Hematopoietic multipotent progenitor cell treated with erythropoietin and hydrocortisone succinate and interleukin-3 and kit ligand, for 8 days (in vitro differentiated cells): ENCODE measurements at places on chromosomes 11 and 22.

GRCh38 chr22:27752771-27753170 is 48.8 kb downstream of the MN1 start:
- no peak for DNase-seq

- no peak for DNase-seq
Measured at GRCh38 chr11:94169516-94169915, 40.9 kb downstream of the PANX1 start.

DNA sequence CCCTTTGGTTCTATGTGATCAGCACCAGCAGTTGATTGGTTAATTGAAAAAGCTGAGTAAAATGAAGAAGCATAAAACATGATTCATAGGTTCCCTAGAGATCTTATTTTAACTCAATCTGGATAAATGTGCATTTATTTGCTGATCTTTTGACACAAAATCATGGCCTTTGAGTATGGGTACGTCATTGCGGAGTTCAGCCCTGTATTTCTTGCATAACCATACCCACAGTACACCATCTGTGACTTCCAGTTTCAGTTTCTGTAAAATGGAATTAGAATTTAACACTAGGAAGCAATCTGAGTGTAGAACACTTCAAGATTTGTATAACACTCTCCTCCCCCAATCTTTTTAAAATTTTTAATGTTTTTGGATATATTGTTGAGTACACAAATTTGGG is 358.2 kb downstream of the DDX10 start:
- no peak for DNase-seq

DNA sequence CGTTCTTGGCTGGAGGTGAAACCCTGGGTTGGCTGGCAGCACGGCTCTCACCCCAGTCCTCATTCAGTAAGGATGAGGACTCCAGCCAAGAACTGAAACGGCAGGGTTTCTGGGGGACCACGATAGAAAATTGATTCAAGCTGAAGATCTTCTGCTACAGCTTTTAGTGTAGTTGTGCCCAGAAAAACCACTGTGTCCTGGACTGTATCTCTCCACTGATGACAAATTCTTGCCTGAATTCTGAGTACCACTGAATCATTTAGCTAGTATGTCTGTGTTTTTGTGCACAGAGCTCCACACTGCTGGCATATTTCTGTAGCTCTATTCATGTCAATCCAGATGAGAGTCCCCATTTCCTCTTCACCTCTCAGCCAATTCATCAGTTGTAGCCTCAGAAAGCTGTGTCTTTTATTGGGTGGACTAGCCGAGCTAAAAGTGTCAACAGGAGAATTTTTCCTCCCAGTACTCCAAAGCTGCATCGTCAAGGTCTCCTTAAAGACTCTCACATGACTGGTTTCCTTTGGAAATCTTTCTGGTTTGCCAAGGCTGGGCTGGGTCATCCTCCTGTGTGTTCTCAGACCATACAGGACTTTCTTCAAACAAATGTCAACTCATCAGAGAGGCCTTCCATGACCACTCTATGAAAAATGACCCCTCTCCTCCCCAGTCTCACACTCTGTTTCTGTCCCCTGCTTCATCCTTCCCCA is 144.6 kb downstream of the LDLRAD3 start:
- DNase-seq = no peak

DNA sequence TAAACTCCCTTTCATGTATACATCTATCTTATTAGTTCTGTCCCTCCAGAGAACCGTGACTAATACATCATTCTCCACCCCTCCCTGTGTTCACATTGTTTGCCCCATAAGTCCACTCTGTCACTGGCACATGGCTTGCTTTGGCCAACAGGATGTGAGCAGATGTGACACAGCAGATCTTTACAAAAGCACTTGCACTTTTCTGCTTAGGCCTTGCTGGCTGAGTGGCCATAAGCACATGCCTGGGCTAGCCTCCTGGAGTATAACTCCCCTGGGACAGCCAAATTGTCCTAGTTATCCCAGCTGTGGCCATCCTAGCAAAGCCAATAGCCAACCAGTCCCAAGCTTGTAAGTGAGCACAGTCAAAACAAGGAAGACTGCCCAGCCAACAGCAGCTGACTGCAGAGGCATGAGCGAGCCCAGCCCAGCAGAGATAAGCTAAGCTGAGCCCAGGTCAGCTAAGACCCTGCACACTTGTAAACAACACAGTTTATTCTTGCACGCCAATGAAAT is 9.7 kb upstream of the RCN1 start:
- peak; percentile 21 for DNase-seq

DNA sequence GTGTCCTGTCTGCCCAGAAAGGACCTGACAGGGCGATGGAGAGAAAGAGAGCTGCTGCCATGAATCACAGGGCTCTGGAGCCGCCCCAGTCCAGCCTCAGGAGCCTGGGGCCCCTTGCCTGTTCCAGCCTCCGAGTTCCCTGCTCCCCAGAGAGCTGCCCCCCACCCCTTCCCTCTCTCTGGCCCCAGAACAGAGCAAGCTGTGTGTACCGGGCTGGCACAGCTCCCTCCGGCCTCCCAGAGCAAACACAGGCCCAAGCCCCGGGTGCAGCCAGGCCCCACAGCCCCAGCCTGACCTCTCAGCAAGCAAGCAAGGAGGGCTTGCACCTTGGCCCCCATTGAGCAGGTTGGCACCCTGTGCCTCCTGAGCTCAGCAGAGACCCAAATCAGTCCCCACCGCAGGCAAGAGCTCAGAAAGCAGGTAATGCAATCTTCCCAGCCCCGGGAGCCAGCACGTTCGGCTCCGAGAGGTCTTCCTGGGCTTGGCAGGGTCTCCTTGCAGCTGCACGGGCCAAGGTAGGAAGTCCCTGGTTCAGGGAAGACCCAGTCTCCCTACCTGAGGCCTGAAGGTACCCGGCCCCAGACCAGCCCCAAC is 1.4 kb downstream of the PACSIN3 start:
- DNase-seq = no peak

DNA sequence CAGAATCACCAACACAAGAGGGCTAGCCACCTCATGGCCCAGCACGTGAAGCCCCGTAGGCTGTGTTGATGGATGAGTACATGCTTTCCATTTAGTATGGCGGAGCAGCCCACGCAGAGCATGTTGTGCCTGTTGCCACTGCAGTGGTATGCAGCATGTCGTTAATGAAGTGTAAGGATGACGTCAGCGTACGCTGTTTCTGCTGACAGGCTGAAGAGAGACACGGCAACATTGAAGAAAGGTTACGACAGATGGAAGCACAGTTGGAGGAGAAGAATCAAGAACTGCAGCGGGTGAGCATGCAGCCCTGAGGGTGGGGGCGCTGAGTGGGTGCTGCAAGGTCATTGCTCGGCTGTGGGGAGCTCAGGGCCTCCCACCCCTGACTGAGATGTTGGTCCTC is 62.8 kb downstream of the PPFIA1 start:
- no peak for DNase-seq

DNA sequence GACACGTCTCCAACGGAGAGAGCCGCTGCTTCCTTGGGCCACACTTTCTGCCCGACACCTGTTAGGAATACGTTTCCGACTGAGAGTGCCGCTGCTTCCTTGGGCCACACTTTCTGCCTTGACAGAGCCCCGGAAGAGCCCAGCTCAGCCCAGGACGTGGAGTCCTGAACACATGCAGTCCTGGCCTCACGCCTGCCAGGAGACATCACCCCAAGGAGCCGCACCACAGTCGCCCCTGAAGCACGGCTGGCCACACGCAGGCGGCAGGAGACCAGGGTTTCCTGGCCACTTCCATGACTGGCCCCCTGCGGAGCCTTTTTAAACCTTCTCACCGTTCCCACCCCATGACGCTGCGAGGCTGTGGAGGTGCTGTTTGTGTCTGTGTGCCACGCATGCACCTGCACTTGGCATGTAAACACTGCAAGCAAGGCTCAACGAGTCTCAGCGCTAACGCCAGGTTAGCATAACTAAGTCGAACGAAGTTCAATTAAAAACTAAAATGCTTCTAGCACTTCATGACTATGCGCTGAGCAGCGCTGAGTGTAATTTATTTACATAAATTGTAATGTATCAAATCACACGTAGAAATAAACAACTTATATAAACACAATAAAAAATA is 8.8 kb downstream of the TOLLIP start:
- DNase-seq = no peak

DNA sequence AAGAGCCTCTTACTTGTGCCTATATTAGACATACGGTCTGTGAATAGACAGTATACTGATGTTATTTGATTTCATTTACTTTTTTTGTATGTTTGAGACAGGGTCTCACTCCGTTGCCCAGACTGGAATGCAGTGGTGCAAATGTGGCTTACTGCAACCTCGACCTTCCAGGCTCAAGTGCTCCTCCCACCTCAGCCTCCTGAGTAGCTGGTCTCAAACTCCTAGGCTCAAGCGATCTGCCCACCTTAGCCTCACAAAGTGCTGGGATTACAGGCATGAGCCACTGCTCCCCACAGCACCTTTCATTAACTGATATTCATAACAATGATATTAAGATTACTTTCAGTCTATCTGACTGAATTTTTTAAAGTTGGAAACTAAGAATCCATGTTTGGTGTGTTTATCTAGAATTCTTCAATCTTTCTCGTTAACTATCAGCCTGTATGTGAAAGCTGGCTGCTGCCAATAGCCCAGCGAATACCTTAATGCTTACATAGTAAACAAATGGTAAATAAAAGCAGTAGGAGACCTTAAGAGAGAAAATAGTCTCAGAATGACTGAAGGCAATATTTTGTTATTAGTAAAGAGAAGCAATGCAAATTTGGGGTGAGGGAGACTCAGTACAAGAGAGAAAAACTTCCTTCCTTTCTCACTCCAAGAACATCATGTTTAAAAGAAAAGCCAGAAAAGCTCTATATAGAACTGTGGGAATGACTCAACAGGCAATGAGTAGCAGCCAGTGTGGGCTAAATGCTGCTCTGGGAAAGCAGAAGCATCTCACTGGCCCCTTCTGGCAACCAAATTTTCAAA is 101.9 kb downstream of the MRTFA start:
- no peak for DNase-seq

DNA sequence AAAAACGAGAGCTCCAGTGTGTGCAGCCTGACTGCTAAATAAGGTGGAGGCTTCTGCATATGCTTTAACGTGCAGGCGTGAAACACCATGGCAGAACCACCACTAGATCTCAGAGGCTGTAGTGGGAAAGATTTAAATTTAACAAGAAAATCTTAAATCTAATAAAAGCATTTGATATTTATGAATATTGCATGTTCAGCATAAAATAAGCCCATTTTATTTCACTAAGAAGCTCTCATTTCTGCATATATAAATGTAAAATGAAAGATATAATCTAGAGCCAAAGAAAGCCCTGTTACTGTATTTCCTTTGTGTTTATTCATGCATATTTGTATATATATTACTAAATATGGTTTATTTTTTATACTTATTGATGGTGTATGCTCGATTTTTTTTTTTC is 188.3 kb downstream of the DDX10 start:
- no peak for DNase-seq

DNA sequence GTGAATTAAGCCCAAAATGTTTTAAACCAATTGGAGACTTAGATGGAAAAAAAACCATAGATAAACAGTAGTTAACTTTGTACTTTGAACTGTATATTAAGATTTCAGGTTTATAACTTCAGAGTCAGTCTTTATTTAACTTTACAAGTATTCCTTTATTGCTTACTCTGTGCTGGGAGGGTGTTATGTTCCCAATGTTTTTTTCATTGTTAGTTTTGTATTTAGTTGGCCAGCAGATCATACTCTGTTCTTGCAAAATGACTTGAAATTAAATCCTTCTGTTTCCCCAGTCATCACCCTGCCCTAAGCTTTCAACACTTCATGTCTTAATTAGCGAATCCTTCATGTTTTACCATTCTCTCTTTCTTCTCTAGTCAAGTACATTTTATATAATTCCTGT is 25.3 kb downstream of the SIK2 start:
- no peak for DNase-seq

DNA sequence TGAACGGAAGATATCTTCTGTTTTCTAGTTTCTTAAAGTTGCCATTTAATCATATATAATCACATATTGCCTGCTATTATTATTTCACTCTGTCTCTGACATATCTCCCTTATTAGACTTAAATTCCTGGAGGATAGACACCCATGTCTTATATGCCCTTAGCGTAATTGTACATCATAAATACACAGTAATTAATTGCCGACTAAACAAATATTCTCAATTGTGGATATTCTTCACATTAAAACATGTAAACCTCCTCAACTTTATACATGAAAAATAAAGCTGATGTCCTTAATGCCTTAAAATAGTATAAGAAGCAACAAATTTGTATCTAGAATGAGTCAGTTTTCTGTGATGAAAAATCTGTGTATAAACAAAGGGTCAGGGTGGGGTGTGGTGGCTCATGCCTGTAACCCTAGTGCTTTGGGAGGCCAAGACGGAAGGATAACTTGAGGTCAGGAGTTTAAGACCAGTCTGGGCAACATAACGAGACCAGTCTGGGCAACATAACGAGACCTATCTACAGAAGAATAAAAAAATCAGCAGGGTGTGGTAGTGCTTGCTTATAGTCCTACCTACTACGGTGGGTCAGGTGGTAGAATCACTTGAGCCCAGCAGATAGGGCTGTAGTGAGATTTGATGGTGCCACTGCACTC is 6.1 kb downstream of the ZDHHC13 start:
- DNase-seq = no peak

DNA sequence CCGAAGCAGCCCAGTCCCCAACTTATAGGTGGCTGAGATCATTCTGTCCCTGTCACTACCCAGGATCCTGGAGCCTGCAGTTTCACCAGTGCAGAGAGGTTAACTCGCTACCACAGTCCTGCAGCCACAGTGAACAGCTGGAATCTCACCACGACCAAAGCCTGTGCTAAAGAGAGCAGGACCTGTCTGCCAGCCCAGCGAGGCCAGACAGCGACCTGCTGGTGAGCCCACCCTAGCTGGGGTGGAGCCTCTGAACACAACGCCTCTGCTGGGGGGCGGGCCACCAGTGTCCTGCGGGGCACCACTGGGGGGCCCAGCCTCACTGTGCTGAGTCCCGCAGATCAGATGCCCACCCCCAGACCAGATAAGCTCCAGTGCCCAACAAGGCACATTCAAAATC is 33.3 kb downstream of the DAGLA start:
- no peak for DNase-seq

DNA sequence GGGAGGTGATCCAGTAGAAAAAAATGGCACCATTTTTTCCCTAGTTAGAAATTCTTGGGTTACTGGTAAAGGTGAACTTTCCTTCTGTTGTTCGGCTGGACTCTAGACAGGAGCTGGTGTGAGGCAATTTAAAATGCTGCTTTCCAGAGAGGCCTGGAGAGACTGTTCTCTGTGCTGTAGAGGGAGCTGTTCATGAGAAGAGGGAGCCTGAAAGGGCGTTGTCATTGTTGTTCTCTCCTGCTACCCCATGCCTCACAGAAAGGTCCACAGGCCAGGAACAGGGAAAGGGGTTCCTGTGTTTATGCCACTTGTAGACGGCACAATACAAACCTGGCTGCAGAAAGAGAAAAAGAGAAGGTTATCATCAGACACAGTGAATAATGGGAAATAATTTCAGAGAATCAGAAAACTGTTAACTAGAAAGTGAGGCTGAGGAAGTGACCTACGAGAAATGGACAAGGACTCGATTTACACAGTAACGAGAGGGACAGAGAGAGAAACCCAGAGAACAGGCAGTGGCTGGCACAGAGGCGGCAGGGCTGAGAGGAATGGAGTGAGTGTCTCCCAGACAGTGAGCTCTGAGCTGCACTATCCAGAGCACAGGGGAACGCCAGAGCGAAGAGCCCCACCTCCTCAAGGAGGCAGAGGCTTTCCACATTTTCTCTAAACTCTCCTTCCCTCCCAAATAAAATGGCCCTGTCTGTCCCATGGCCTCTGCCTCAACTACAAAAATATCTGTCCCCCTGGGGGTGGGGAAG is 109.2 kb downstream of the RRM1 start:
- peak; percentile 27 for DNase-seq

- DNase-seq = no peak
Measured at GRCh38 chr11:30585892-30586250, 282 bp downstream of the MPPED2 start.
